ENCODE measurements at places on chromosomes 16 and 17.

DNA sequence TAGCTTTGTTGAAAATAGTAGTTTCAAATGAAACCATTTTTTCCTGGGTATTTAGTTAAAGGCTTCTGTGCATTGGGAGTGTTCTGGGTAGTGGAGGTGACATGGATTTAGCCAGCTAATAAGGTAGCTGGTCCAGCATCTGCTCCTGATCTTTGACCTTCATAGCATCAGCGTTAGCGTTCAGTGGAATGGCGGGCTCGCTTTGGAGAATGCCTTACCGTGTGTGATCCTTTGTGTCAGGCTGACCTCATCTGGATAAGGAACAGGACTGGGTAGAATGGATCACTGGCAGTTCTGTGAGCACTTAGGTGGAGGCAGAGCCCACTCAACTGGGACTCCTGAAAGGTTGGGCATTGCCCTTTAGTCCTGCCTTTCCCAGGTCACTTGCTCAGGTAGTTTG, 3.7 kb downstream of the SAP30BP start:
- DNase-seq: no peak

DNA sequence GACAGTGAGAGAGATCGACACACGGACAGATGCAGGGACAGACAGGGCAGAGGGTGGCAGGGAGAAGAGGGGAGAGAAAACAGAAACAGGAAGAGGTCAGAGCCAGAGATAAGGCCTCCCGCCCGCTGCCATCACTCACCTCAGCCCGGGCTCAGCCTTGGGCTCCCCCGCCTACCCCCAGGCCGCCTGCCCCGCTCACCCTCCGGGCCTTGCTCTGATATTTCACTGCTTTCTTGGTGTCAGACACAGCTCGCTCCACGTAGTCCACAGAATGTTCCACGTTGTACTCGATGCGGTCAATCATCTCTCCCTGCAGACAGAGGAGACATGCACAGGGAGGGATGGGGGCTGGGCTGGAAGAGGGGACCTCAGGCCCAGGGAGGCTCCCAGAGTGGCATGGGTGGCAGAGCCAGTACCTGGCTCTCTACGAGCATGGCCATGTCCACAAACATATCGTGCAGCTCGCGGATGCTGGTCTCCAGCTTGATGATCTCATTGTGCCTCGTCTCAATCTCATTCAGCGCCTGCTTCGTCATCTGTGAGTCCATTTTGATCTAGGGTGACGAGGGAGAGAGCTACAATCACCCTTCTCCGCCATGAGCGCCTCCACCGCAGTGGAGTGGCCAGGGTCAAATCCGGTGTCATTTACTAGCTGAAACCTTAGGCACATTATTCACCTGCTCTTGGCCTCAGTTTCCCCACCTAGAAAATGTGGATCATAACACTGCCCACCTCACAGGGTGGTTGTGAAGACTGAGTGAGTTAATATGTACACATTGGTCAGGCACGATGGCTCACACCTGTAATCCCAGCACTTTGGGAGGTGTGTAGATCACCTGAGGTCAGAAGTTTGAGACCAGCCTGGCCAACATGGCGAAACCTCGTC, 8.2 kb downstream of the HSD3B7 start:
- no peak for DNase-seq

GRCh38 chr16:79769270-79769927, 168.9 kb upstream of the MAF start:
- DNase-seq: no peak

DNA sequence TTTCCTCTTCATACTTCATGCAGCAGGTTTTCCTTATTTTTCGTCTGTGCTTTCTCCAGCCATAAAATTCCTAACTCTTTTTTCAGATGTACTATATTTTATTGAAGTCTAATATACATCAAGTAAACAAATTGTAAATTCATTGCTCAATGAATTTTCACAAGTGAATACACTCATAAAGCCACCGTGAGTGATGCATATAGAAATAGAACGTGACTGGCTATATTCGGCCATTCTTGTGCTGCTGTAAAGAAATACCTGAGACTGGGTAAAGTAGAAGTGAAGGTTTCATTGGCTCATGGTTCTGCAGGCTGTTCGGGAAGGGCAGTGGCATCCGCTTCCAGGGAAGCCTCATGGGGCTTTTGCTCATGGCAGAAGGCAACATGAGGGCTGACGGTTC, 868.4 kb upstream of the EEF2KMT start:
- no peak for DNase-seq
